Gastroesophageal sphincter (tissue), 4 donors: ENCODE measurements at places on chromosomes 3 and 15. TPM values are rescaled to one million over a fixed set of nuclear protein-coding genes. Genes with fewer than 3 reads are reported as not detected.

DNA sequence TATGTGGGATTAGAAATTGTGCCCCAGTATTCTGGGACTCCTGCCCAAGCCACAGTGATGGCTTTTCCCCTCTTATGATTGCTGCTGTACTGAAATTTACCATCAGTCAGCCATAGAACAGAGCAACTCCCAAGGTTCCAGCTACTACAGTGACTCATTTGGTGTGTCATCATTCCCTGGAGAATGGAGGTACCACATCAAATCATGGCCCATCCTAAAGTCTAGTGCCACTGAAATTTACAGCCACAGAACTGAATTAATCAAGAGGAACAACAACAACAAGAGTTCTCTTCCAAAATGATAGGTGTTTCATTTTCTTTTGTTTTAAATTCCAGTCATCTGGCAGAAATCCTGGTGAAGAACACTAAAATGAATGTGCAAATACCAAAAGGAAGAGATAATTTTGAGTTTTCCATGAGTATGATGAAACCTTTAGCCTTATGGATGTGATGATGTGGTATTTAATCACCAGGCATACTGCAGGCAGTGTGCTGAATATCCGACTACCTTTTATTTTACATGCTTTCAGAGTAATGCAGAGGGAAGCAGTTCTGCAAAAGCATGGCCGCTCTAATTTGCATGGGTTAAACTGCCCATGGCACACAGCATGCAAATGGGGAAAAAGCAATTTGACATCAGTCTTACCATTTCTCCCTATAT, 75.6 kb upstream of the SLC2A2 start:
- ATAC-seq: no peak

DNA sequence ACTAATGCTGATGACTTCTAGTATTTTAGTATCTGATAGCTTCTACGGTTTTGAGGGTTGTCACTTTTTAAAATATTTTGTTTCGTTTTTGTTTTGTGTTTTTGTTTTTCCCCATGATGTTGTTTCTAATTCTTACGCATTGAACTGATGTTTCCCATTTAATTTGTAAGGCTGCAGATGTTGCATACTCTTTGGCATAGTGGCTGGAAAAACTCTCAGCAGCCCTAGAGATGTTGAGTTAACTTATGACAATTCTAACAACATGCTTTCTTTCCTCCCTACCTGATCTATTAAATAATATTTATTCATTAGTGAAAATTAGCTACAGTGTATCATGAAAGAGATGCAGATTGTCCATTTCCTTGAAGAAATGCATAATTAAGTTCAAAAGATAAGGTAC, 559.3 kb upstream of the GRM7 start:
- no peak for ATAC-seq

- ATAC-seq: peak; percentile 31
Measured at GRCh38 chr15:70488002-70488605, 275.3 kb downstream of the UACA start.

DNA sequence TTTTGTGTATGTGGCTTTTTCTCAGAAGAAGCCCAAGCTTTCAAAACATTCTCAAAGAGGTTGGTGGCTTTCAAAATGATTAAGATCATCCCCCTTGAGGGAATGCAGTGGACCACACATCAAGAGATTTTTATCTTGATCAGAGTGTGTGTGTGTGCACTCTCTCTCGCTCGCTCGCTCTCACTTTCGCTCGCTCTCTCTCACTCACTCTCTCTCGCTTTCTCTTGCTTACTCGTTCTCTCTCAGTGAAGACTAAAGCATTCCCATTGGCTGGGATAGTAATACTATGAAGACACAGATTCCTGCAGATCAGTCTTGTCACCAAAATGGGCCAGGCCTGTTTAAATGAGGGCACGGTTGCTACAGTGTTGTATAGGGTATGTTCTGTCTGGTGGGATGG, 365.7 kb downstream of the EDEM1 start:
- no peak for ATAC-seq

GRCh38 chr3:188185717-188186251, 31.8 kb downstream of the LPP start:
- ATAC-seq: peak; percentile 61

COLQ gene
- total RNA-seq: 2.0 TPM

TNNC1 gene
- total RNA-seq: not detected
